Adrenal gland (tissue), 19 donors: ENCODE measurements at places on chromosomes 16 and 17. TPM values are rescaled to one million over a fixed set of nuclear protein-coding genes. Genes with fewer than 3 reads are reported as not detected.

- peaks cover 39% of the 10 kb centered on the region for H3K36me3 ChIP-seq
- H3K4me3 ChIP-seq, result no peak overlapping the region
- no peak overlapping the region for H3K27ac ChIP-seq
- no peak for DNase-seq
- peaks cover 36% of the 10 kb centered on the region for H3K4me1 ChIP-seq
Observed at GRCh38 chr16:57788252-57788841, 13.9 kb downstream of the KIFC3 start.

AANAT gene
- polyA plus RNA-seq, result 0.30 TPM

NUPR1 gene
- 305 TPM for polyA plus RNA-seq

SRCAP gene
- polyA plus RNA-seq, result 19.7 TPM

GRCh38 chr17:64007838-64008282 is 9.7 kb downstream of the PRR29 start:
- H3K27ac ChIP-seq, result peak overlapping the region; percentile 26
- H3K4me3 ChIP-seq, result no peak overlapping the region
- H3K36me3 ChIP-seq, result no peaks in the 10 kb centered on the region
- H3K27me3 ChIP-seq, result no peaks in the 10 kb centered on the region
- peaks cover 34% of the 10 kb centered on the region for H3K4me1 ChIP-seq

GRIN2C gene
- polyA plus RNA-seq, result 3.2 TPM

DNA sequence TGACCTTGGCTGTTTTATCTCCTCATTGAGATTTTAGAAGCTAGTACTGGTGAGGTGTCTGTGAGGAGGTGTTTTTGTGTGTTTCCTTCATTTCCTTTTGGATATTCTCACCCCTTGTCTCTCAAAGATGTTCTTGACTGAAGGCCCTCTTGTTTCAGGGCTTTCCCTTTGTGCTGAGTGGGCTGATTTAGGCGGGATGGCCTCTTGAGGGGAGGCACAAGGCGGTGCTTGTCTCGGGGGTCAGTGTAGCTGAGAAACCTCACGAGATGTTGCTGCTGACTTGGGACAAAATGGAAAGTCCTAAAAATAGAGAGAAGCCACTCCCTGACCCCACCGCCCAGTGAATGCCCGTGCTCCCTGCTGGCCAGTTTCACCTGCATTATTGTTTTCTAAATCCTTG is 14.2 kb downstream of the CRAMP1 start:
- H3K36me3 ChIP-seq, result no peaks in the 10 kb centered on the region
- no peak overlapping the region for H3K27ac ChIP-seq
- no peak for DNase-seq
- H3K4me1 ChIP-seq, result no peaks in the 10 kb centered on the region
- H3K27me3 ChIP-seq, result no peaks in the 10 kb centered on the region

GRCh38 chr17:68368387-68368786 is 77.1 kb downstream of the ARSG start:
- H3K27ac ChIP-seq, result no peak overlapping the region
- H3K27me3 ChIP-seq, result no peaks in the 10 kb centered on the region
- H3K4me3 ChIP-seq, result no peak overlapping the region

DNA sequence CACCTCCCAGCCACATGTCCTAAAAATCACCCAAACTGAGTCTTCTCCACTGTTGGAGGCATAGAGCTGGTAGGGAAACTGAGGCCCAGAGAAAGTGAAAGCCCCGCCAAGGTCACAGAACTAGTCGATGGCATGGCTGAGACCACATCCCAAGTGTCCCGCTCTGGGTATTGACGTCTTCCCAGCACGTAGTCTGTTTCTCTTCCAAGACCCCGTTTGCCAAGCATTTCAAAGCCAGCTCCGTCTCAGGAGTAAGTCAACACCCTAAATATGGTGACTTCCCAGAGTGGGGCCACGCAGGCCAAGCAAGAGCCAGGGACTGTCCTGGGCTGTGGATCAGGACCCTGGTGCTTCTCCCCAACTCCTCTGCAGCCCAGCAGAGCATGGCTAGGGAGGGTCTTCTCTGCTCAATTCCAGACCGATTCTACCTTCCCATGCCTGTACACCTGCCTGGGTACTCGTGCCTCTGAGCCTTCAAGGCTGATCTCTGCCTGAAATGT is 19.7 kb downstream of the PITPNM3 start:
- no peak for DNase-seq
- H3K27me3 ChIP-seq, result no peaks in the 10 kb centered on the region
- H3K27ac ChIP-seq, result no peak overlapping the region
- no peaks in the 10 kb centered on the region for H3K4me1 ChIP-seq
- no peaks in the 10 kb centered on the region for H3K36me3 ChIP-seq

- H3K27me3 ChIP-seq, result no peaks in the 10 kb centered on the region
- H3K4me3 ChIP-seq, result no peak overlapping the region
- no peak overlapping the region for H3K27ac ChIP-seq
Observed at GRCh38 chr16:79651363-79651762, 50.8 kb upstream of the MAF start.

- no peak for DNase-seq
- H3K27ac ChIP-seq, result no peak overlapping the region
- peaks cover 16% of the 10 kb centered on the region for H3K4me1 ChIP-seq
- no peak overlapping the region for H3K4me3 ChIP-seq
- H3K36me3 ChIP-seq, result no peaks in the 10 kb centered on the region
Observed at GRCh38 chr16:56633535-56633934, 1.1 kb downstream of the MT1M start.

DNA sequence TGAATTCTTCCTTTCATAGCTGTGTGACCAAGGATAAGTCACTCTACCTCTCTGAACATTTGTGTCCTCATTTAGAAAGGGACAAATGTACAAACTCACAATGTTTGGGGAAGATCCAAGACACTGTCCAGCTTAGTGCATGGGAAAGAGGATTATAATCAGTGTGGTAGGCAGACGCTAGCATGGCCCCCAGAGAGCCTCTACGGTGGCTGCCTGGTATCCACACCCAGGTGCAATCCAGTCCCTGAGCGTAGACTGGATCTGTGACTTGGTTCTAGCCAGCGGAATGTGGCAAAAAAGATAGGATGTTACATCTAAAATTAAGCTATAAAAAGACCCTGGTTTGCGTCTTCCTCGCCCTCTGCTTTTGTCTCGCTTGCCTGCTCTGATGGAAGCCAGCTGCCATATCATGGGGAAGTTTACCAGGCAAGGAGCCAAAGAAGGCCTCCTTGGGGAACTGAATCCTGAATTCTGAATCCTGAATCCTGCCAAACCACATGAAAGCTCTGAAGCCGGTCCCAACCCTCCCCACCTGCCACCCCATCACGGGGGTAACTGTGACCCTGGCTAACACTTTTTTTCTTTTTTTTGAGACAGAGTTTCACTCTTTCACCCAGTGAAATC is 51.7 kb downstream of the PLXDC1 start:
- H3K27ac ChIP-seq, result no peak overlapping the region
- H3K4me1 ChIP-seq, result peaks cover 34% of the 10 kb centered on the region
- H3K36me3 ChIP-seq, result no peaks in the 10 kb centered on the region
- DNase-seq, result peak; percentile 37

C17orf78 gene
- not detected for polyA plus RNA-seq

DNA sequence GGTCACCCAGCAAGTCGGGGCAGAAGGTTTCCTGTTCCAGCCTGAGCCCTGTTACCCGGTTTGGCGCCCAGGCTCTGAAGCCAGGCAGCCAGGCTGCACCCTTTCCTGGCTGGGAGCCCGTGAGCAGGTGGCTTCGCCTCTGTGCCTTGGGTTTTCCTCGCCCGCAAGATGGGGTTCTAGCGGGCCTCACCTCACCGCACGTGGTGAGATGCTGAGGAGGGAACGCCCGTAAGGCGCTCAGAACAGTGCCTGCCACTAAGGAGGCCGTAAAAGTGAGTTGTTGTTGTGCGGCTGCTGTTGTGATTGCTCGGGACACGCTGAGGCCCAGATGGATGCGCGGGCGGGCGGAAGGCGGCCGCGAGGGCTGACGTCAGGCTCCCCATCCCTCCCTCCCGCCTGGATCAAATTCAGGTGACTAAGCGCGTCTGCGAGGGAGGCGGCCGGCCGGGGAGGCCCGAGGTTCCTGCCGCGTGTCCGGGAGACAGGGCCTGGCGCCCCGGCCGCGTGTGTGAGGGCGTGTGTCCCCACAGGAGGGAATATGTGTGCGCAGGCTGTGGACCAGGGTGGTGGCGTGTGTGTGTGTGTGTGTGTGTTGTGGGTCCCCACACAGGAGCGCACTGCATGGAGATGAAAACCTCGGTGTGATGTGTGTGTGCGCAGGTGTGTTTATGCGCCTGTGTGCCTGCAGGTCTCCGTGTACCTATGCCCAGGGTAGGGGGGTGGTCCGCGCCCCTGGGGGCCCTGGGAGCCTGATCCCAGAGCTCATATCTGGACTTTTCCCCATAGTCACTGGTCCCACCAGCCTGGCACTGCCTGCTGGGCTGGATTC is 4.3 kb downstream of the CAMKK1 start:
- H3K4me1 ChIP-seq, result peaks cover 66% of the 10 kb centered on the region
- peak; percentile 62 for DNase-seq
- H3K4me3 ChIP-seq, result no peak overlapping the region
- no peaks in the 10 kb centered on the region for H3K27me3 ChIP-seq
- peaks cover 18% of the 10 kb centered on the region for H3K36me3 ChIP-seq

DNA sequence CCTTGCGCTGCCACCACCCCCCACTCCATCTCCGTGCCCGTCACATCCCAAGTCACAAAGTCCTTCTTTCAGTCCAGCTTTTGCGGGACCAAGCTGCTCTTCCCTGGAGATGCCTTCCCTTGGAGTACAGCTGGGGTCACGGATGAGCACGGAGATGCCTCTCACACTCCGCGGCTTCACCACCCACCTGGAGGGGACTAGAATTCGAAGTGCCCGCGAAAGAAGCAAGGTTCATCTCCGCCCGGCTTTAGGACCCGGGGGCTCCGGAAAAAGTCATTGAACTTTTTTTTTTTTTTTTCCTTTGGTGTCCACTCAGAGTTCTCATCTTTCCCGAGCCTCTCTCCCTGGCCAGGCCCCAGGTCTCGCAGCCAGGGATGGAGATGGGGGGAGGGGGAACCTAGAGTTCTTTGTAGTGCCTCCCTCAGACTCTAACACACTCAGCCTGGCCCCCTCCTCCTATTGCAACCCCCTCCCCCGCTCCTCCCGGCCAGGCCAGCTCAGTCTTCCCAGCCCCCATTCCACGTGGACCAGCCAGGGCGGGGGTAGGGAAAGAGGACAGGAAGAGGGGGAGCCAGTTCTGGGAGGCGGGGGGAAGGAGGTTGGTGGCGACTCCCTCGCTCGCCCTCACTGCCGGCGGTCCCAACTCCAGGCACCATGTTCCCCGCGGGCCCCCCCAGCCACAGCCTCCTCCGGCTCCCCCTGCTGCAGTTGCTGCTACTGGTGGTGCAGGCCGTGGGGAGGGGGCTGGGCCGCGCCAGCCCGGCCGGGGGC is at the start of gene FKBP10:
FKBP10 (plus strand) TSS at position 624 of the 771 bp plus-strand sequence; CDS start at position 655, 31 bp downstream.
- H3K4me1 ChIP-seq, result peaks cover 20% of the 10 kb centered on the region
- H3K27ac ChIP-seq, result peak within 1 kb of the TSS; percentile 76
- no peaks in the 10 kb centered on the region for H3K27me3 ChIP-seq

DNA sequence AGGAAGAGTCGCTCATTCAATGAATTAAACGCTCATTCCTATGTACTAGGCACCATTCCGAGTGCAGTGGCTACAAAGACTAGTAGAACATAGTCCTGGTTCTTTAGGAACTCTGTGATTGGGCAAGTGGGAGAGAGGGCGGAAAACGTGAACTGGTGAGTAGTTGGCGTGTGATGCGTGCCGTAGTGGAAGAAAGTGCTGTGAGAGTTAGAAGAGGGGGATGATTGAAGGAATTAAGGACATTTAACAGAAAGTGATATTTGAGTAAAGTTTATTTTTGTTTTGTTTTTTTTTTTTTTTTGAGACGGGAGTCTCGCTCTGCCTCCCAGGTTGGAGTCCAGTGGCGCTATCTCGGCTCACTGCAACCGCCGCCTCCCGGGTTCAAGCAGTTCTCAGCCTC is 7.9 kb upstream of the SLFN14 start:
- H3K36me3 ChIP-seq, result no peaks in the 10 kb centered on the region
- peaks cover 22% of the 10 kb centered on the region for H3K4me1 ChIP-seq
- H3K27me3 ChIP-seq, result no peaks in the 10 kb centered on the region
- no peak overlapping the region for H3K4me3 ChIP-seq

DNA sequence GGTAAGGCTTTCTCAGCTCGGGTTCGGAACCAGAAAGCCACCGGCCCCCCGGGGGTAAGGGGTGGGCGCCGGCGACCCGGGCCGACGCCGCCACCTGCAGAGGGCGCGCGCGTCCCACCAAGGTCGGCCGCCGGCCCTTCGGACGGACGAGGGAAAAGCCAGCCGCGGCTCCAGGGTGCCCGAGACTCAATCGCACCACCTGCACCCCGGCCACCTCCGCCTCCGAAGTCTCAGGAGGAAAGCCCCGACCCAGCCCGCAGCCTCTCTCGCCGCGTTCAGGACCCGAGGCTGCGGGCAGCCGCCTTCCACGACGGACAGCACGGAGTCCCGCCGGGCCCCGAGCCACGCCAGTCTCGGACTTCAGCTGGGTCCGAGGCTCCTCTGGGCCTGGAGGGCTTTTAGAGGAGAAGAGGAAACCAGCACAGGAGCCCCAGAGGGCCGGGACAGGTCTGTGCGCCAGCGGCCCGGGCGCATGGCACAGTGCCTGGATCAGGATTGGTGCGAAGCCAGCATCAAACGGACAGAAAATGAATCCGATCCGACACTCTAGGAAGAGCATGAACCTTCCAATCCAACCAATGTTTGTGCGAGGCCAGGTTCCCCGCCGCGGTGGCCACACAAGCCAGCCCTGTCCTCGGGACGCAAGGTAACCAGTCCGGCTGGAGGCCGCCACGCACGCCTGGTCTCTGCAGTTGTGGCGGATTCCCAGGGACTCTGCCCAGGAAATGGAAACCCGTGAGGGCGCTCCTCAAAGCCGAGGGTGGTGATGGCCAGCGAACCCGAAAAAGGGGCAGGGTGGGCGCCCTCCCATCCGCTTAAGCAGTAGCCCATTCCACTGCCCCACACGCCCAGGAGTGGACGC is 6.7 kb downstream of the CBX8 start:
- no peak overlapping the region for H3K27ac ChIP-seq
- peak overlapping the region; percentile 35 for H3K4me3 ChIP-seq
- H3K36me3 ChIP-seq, result no peaks in the 10 kb centered on the region
- peaks cover 75% of the 10 kb centered on the region for H3K27me3 ChIP-seq

PIEZO1 gene
- 16.6 TPM for polyA plus RNA-seq

GRCh38 chr16:2963074-2963722 is 877 bp upstream of the KREMEN2 start:
- peaks cover 20% of the 10 kb centered on the region for H3K4me1 ChIP-seq
- no peak overlapping the region for H3K27ac ChIP-seq
- peak overlapping the region; percentile 26 for H3K4me3 ChIP-seq
- peaks cover 70% of the 10 kb centered on the region for H3K27me3 ChIP-seq
- DNase-seq, result no peak
- H3K36me3 ChIP-seq, result no peaks in the 10 kb centered on the region

DNA sequence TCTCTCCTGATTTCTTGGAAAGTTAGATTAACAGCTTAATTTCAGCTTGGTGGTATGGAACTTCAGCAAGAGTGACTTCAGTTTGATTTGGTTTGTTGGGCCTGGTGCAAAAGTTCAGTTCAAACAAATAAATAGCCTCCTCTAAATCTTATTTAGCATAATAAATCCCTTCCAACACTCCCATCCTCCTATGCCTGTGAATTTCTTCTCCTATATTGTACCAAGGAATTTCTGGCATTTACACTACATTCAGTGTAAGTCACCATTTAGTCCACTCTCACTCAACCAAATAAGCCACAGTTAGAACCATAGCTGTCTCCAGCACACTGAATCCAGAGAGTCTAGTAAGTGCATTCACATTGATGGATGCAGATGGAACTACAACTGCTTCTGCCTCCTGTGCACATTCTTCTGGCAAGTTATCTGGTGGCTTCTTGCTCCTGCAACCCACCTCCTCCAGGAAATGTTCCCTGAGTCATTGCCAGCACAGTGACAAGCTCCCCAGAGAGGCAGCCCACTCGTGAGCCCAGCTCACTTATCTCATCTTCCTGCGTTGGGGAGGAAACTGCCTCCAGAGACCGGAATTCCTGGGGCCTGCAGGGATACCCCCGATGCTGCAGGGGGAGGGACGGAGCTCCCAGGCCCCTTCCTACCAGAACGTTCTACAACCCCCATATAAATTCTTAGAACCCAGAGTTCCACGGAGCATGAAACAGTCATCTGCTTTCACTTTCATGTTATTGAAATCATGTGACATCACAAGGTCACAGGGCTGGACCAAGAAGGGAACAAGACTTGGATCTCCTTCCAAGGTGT is 318.3 kb downstream of the PHKB start:
- H3K4me3 ChIP-seq, result peak overlapping the region; percentile 30
- no peaks in the 10 kb centered on the region for H3K4me1 ChIP-seq
- no peak overlapping the region for H3K27ac ChIP-seq
